Naive thymus-derived CD8-positive, alpha-beta T cell (primary cell): ENCODE measurements at places on chromosomes 2 and 18.

- DNase-seq: no peak
These were observed 422.0 kb upstream of the ZEB2 start for GRCh38 chr2:144941743-144942488.

DNA sequence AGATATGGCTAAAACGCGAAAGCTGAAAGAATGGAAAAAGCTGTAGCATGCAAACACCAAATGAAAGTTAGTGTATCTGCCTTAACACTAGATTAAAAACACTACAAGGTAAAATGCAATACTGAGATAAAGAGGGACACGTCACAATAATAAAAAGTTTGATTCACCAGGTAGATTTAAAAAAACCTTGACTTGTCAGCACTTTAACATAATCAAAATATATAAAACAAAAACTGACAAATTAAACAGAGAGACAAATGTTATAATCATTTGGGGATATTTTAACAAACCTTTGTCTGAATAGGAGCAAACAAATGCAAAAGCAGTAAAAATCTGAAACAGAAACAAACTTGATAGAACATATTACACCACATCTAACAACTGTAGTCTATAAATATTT lies 18.3 kb downstream of the TLK1 start:
- no peak for DNase-seq

DNA sequence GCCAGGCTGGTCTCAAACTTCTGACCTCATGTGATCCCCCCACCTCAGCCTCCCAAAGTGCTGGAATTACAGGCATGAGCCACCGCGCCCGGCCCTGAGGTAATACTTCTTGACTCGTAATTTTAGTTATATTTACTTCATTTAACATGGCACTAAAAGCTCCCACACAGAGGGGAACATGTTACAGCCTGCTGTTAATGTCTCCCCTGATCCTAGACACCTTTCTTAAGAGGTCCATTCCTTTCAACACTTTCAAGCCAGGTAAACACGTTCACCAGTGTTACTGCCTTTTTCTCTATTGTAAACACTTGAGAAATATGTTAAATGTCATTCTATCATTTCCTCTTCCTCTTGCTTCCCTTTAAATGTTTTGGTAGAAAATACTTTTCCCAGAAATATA lies 161.4 kb downstream of the METTL4 start:
- DNase-seq: no peak

DNA sequence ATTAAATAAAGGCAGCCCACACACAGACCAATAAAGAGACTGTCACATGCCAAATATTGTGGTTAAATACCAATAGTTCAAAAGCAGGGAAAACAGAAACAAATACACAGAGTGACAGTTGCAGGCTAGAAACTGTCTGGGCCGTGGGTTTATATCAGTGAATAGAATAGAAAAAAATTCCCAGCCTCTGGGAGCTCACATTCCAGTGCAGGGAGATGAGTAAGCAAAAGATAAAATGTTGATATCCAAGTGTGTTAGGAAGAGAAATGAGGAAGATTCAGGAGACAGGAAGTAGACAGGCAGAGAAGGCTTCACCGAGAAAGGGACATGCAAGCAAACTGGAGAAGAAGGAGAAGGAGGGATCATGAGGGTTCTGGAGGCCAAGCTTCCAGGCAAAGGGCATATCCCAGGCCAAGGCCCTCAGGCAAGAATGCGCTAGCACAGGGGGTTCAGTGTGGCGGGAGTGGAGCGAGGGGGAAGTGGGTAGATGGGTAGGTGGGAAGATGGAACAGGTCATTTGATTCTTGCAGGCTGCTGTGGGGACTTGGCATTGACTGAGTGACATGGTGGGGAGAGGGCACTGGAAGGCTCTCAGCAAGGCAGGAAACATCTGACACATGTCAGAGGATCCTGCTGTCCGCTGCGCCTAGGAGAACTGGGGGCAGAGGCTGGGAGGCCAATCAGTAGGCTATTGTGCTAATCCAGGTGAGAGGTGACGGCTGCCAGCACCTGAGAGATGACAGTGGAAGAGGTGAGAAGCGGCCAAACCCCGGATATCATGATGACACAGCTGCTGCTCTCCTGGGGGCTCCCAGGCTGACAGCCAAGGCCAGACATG lies 89.2 kb downstream of the ZBTB7C start:
- no peak for DNase-seq

- DNase-seq: no peak
These were observed 329.7 kb upstream of the MEIS1 start for GRCh38 chr2:66105066-66105753.

- DNase-seq: no peak
These were observed 2.2 kb upstream of the POLR2D start for GRCh38 chr2:127860130-127860529.

DNA sequence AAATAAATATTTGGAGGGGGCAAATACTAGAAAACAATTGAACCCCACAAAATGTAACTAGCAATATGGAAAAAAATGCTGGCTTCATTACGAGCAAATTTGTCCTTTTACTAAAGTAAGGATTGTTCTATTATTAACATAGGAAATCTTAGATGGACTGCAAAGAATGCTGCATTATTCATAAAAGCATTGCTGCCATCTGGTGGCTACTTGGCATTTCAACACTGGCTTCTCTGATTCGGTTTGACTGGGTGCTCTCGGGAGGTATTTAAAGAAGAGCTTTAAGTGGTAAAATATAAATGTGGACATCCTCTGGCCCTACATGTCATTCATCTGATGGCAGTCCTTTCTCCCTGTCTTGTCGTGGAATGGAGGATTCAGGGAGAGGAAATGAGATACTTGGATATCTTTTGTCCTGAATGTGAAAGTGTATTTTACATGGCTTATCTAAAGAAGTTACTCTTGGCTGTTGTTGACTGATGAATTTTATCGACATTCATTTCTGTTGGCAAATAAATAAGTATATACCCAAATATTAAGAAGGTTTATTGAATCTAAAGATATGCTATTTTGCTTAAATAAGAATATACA lies 130.2 kb downstream of the ARHGAP15 start:
- peak; percentile 73 for DNase-seq

DNA sequence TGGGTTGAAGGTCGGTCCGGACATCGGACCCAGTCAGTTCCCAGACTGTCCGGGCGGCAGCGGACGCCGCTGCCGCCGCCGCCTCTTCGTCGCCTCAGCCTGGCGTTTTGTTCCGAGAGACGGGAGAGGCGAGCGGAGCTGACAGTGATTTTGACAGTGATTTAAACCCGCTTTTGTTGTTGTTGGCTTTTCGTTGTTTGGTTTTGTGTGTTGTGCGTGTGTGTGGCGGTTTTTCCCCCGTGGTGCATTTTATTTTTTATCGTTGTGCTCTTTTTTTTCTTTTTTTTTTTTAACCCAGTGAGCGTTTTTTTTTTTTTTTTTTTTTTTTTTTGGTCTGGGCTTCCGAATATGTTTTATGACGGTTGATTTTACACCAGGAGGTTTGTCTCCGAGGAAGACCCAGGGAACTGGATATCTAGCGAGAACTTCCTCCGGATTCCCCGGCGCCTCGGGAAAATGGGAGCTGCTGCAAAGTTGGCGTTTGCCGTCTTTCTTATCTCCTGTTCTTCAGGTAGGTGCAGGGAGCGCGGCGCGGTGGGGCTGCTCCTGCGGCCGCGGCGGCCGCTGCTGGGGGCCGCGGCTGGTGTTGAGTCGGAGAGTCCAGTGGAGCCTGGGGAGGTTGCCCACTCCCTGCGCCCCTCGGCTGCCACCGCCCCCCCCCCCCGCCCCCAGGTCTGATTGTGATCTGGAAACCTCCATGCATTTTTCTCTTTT lies at the start of gene ACVR2A:
ACVR2A (plus strand) TSS at position 333 of the 714 bp plus-strand sequence; CDS start at position 457, 124 bp downstream.
- DNase-seq: peak; percentile 60

DNA sequence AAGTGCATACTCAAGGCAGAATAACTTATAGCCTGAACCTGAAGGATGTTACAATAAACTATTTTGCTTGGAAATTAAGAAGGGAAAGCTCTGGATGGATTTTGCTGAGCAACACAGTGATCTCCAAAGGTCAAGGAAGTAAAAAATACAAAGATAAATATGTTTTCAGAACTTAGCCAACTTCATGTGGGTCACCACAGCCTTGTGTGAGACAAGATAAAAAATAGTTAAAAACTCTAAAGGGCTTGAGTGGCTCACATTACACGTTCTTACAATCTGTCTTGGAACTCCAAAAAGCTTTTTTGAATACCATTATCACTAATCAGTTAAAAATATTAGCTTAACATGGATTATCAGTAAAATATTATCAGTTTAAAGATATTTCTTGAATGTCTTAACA lies 28.9 kb upstream of the MTX2 start:
- DNase-seq: no peak

DNA sequence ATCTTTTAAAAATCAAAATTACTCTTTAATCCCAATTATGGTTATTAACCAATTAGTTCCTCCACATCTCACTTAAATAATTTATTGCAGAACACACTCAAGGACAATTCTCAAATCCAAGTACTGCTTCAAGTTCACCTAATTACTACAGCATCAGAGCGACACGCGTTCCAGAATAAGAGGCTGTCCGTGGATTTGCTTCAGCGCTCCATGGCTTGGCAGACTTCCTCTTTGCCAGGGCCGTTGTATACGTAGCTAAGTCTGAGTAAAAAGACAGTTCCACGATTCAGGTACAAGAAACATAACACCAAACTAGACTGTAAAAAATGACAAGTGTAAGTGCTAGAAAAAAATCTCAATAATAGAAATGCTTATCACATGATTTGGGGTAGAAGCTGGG lies 153.2 kb upstream of the MYT1L start:
- no peak for DNase-seq

- DNase-seq: no peak
These were observed 12.0 kb downstream of the NRP2 start for GRCh38 chr2:205694256-205694655.

DNA sequence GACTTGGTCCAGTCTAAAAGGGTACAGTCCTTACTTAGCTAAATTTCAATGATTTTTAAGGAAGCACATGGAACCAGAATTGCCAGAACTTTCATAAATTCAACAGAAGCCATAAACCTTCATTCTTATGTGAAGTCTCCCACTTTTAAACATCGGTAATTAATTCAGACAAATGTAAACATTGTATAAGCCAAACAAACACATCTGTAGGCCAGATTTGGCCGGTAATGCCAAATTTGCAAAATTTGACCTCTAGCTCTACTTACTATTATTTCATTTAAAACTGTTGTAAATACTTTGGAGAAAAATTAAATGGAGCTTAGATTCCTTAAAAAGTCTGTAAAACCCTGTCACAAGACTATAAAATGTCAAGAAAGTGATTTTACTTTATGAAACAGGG lies 83.2 kb upstream of the GALNT5 start:
- no peak for DNase-seq

DNA sequence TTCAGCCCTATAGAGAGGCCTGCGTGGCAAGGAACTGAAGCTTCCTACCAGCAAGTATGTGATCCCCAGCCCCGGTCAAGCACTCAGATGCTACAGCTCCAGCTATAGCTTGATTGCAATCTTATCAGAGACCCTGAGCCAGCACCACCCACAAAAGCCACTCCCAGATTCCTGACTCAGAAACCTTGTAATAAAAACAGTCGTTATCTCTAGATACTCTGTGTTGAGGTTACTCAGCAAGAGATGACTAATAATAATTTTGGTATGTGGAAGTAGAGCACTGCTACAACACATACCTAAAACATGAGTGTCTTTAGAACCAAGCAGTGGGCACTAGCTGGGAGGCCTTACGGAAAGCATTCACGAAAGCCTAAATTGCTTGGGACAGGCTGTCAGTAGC lies 216.9 kb downstream of the UXS1 start:
- no peak for DNase-seq

GRCh38 chr2:166135152-166135848 lies 7.5 kb upstream of the SCN1A start:
- no peak for DNase-seq

DNA sequence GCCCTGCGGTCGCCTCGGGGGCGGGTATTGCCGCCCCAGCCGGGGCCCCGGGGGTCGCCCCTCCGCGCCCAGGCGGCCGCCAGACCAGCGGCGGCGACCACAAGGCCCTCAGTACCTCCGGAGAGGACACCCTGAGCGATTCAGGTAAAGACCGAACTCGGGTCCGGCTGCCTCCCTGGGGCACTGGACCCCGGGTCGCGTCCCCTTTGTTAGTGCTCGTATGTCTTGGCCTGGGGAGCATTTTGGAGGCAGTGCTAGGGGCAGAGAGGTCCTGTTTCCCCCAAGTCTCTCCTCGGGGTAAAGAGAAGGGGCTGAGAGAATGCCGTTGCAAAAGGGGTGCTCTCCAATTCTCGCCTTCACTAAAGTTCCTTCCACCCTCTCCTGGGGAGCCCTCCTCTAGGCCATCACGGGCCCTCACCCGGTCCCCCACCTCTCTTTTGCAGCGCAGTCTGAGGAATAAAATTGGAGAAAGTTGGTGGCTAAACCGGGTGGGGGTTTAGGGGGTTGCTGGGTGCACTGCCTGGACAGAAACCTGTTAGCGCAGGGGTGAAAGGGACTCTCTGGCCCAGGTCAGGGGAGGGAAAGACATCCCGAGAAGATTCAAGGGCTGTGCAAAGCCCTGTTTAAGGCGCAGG lies 2.5 kb downstream of the MYCN start:
- DNase-seq: no peak

DNA sequence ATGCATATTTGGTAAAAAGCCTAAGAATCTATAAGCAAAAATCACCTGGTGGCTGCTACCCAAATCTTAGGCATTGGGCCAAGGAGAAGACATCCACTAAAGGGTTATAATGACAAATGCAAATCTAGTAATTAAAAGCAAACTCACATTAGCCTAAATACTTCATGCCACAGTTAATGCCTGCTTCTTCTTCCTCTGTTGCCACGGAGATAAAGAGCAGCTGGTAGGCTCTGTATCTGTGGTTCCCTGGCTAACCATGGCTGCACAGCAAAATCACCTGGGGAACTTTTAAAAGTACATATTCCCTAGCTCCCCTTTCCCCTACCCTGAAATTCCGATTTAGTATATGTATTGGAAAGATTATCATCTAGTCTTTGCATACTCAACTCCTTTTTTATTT lies 114.3 kb downstream of the LNPK start:
- no peak for DNase-seq

GRCh38 chr2:178912416-178913048 lies 105.3 kb upstream of the TTN start:
- no peak for DNase-seq

- no peak for DNase-seq
These were observed 207.9 kb downstream of the GLI2 start for GRCh38 chr2:120943403-120944034.

- DNase-seq: no peak
These were observed 86.2 kb downstream of the METTL8 start for GRCh38 chr2:171347591-171348032.

DNA sequence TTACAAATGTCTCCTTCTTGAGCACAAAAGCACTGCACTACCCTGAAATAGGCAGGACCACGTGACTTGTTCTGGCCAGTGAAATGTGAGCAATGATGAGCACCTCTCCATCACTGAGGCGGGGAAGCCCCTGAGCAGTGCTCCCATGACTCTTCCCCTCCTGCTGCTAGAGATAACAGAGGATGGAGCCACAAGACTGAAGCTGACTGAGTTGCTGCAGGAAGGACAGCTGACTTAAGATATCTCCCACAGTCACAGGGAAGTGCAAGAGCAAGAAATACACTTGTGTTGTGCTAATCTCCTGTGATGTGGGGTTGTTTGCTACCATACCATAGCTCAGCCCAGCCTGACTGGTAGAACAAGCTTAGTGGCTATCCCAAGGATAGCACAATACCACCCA lies 38.7 kb downstream of the STK39 start:
- no peak for DNase-seq
